Memory B cell (primary cell): ENCODE measurements at places on chromosomes 16 and 17.

GRCh38 chr16:10333321-10334032, 52.4 kb upstream of the ATF7IP2 start:
- no peaks in the 10 kb centered on the region for H3K36me3 ChIP-seq
- no peaks in the 10 kb centered on the region for H3K27me3 ChIP-seq
- H3K27ac ChIP-seq, result no peak overlapping the region
- DNase-seq, result no peak

- H3K36me3 ChIP-seq, result no peaks in the 10 kb centered on the region
- H3K27ac ChIP-seq, result peak overlapping the region; percentile 86
- H3K4me1 ChIP-seq, result peaks cover 26% of the 10 kb centered on the region
- peak overlapping the region; percentile 47 for H3K4me3 ChIP-seq
- H3K27me3 ChIP-seq, result no peaks in the 10 kb centered on the region
- DNase-seq, result no peak
Measured at GRCh38 chr16:56611281-56611833, 3.0 kb downstream of the MT2A start.

- peaks cover 42% of the 10 kb centered on the region for H3K27me3 ChIP-seq
- no peaks in the 10 kb centered on the region for H3K36me3 ChIP-seq
- no peak overlapping the region for H3K27ac ChIP-seq
Measured at GRCh38 chr17:76845541-76846017, 22.6 kb upstream of the MGAT5B start.

GRCh38 chr16:10171221-10171620, 11.0 kb downstream of the GRIN2A start:
- H3K36me3 ChIP-seq, result no peaks in the 10 kb centered on the region
- H3K4me3 ChIP-seq, result no peak overlapping the region
- no peak for DNase-seq
- peaks cover 5% of the 10 kb centered on the region for H3K4me1 ChIP-seq
- peaks cover 7% of the 10 kb centered on the region for H3K27me3 ChIP-seq

DNA sequence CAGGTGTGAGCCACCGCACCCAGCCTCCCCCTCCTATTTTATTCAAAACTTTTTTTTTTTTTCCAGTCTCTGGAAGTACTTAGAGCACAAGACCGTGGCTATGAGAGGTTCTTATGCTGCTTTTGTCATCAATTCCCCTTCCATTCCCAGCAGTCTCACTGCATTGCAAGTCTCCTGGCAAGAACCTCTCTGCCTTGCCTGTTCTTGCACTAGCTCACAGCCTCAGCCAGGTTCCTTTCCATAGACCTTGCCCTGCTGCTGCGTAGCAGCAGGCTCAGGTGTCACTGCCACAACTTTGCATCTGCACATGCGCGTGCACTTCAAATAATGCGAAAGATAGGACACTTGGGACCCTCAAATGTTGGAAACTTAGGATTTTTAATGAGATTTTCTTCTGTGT, 15.6 kb downstream of the ATP6V0A1 start:
- DNase-seq, result no peak
- no peak overlapping the region for H3K27ac ChIP-seq
- H3K4me1 ChIP-seq, result peaks cover 4% of the 10 kb centered on the region
